Activated T-helper 9 cell treated with anti-CD3 and anti-CD28 coated beads, Interleukin-2, amount 50 U/mL, for 16 hours (primary cell): ENCODE measurements at places on chromosomes 3 and 15.
A peak's percentile ranks its signal among the peaks of the same experiment; 100 is the strongest.

DNA sequence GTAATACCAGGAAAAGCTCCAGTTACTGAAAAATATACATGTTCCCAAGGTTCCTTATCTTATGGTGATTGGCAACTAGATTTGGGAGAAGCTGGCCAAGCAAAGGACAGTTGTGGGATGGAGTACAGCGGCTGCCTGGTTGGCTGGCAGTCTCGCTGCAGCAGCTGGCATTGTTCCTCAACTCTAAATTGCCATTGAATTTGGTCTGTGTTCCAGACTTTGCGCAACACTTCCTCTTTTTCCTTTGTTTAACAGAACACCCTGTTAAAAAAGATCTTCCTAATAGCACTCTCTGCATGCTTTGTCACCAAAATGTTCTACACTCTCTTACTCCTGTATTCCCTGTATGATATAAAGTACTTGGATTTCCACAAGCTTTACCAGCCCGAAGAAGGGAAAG, 420.6 kb upstream of the RBMS3 start:
- DNase-seq = no peak

DNA sequence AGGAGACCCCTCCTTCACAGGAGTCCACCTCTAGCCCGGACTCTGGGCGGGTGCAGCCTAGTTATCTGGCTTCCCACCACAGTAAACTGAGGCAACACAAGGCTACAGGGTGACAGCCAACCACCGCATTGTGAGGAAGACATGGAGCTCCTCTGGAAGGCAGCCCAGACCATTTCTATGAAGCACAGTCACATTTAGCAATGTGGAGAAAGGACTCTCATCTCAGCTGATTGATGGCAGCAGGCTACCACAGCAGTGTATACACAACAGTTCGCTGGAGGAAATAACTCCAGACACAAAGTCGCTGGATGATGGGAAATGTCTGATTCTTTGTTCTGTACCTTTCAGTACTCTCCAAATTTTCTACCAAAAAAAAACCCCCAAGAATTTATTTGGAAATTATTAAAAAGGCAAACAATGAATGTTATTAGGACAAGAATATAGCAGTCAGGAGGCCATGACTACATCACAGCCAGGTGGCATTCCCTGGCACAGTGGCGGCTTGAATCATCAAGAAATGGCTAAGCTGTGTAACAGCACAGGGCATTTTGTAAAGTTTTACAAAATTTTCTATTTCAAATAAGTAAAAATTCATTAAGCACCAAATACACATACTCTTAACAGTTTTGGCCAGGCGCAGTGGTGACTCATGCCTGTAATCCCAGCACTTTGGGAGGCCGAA, 40.1 kb downstream of the FAN1 start:
- DNase-seq = no peak

DNA sequence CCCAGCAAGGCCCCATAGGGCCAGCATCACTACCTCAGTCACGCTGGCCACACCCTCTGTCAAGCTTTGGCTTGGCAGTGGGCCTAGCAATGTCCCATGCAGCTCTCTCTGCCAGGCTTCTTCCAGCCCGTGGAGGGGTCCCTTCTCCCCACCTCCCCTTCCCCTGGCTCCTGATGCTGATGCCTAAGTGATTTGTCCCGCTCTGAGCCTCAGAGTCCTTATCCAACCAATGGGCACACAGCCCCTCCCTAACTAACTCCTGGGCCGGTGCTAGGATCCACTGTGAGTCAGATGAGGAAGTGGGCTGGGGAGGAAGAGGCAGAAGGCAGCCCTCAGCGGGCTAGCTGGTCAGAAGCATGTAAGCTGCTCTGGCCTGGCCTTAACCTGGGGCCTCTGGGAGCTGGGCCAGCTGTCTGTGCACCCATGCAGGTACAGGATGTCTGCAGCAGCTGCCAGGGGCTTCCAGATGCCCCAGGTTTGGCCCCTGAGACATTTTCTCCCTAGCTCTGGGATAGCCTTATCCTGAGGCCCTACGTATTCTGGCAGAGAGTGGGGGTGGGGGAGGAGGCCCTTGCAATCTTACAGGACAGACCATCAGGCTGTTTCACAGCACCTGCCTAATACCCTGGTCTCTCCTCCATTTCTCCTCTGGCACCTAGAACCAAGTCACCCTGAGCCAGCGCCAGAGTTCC, 740 bp upstream of the ZBTB47 start:
- DNase-seq = no peak

- DNase-seq = no peak
Observed at GRCh38 chr3:62631488-62631887, 243.7 kb downstream of the CADPS start.

DNA sequence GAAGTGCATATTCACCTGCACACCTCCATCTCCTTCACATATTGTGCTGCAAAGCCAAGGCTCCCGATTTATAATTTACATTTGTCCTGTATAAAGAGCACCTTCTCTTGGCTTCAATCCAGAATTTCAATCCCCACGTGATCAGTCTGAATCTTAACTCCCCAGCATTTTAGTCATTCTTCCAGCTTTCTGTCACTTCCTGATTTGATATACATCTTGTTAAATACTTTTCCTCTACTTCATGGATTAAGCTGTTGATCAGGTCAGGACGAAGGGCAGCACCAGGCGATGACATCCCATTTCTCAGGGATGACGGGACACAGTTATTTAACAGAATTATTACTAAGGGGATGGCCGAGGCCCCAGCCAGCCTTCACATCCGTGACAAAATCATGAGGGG, 212.5 kb downstream of the EPHB1 start:
- no peak for DNase-seq

DNA sequence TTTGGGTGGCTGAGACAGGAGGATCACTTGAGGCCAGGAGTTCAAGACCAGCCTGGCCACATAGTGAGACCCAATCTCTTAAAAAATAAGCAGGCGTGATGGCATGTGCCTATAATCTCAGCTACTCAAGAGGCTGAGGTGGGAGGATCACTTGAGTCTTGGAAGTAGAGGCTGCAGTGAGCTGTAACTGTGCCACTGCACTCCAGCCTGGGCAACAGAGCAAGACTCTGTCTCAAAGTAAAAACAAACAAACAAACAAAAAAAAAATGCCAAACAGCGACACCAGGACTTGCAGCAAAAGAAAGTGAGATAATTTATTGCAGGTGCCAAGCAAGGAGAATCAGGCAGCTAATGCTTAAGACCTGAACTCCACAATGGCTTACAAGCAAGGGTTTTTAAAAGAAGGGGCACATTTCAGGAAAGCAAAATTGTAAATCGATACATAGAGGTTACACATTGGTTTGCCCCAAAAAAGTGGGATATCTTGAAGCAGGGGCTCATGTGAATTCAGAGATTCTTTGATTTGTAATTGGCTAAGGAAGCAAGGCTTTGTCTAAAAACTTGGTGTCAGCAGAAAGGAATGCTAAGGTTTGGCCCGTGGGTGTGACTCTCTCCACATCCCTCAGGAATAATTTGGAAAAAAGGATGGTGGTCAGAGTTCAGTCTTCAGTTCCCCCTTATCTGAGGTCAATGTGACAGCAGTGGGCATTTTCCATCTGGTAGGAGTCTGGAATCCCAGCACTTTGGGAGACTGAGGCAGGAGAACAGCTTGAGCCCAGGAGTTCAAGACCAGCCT, 5.2 kb upstream of the MPI start:
- DNase-seq = no peak

GRCh38 chr3:171660188-171660587, 150.1 kb downstream of the PLD1 start:
- DNase-seq = no peak

DNA sequence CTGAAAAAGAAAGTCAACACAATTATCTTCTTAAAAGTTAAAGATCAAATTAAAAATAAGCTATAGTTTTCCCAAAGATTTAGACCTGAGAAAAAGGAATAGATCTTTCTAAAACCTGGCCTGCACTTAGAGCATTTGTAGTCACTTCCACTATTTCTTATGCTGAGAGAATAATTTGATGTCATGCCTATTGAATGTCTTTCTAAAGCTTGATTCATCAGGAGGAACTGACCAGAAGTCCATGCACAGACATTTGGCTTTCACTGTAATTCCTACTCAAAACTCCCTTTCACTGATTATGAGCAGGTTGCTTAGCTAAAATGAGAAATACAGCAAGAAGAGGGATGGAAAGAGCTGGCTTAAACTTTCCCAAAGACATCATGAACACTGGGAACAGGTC, 4.3 kb downstream of the GREM1 start:
- no peak for DNase-seq

GRCh38 chr15:23897531-23897930, 210.4 kb upstream of the NDN start:
- DNase-seq = no peak

GRCh38 chr3:139671863-139672646, 5.7 kb downstream of the NMNAT3 start:
- no peak for DNase-seq

- DNase-seq = no peak
Observed at GRCh38 chr3:192336286-192336685, 391.1 kb downstream of the FGF12 start.

DNA sequence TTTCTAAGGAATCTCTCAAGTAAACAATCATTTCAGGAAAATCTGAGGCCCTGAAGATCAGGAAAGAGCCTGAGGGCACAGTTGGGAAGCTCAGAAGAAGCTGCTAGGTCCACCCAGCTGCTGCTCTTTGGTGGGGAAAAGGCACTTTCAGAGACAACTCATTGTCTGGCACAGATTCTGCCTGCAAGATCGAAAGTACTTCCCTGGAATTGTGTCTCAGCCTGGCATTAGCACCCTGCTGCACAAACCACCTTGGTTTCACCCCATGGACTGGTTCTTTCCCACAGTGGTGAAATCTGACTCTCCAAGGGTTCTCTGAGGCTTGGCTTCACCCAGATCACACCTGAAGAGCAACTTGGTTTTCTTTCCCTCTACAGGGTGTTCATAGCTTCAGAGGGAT, 18.7 kb downstream of the THRB start:
- no peak for DNase-seq

DNA sequence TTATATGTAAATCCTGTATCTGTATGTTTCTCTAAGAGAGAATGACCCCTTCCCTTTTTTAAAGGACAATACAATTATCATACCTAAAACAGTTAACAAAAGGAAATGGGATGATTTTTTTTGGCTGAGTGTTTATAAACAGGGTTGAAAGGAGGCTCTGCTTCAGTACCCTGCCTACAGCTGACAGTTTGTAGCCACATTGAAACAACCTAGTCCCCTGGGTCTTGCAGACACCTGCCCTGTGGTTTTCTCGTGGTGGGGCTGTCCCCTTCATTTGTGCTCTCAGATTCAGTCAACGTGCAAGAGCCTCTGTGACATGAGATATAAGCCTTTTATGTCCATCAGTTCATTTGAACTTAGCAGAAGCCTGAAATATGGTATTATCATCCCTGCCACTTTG, 2.3 kb upstream of the HMCES start:
- DNase-seq = no peak

DNA sequence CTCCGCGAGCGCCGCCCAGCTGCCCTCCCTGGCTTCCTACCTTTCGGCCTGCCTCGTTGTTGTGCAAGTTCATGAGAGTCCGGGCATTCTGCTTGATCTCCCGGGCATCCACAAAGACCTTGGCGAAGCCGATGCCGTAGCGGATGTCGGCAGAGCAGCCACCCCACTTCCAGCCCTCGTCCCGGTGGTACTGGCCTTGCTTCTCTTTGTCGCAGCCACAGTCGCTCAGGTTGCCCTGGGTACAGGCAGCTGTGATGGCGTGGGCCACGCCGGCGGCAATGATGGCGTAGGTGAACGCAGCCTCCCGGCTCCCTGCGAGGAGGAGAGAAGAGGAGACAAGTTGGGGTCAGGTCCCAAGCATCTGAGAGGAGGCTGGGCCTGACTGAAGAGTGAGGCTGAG, 25.4 kb downstream of the WNT7A start:
- no peak for DNase-seq

- no peak for DNase-seq
Observed at GRCh38 chr3:8565376-8565775, 63.8 kb downstream of the LMCD1 start.

DNA sequence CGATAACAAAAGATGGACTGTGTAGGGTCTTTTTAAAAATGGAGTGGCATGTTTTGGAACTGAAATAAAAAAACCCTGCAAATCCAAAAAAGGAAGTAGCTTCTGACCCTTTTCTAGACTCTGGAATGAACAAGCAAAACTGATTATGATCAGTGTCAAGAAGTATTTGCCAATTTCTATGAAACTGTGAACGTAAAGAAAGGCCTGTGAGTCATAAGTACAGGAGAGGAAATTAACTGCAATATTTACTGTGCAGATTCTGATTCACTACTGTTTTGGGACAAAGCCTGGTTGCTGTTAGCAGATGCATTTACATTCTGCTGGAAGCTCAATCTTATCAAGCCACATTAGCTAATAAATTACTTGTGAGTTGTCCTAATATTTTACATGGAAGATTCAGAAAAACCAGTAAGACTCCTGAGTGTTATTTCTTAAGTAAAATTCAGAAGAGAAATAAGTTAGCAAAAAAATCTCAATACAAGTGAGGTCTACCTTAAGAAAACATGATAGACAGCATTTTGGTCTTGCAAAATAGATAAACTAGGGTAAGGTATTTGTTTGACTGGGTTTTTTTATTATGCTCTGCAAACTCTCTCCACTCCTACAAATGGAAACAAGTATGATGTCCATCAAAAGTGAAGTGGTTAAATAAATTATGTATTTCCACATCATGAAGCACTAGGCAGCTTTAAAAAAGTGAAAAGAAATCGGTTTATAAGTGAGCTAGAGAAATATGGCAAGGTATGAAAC, 90.2 kb upstream of the LMOD3 start:
- no peak for DNase-seq

GRCh38 chr3:38842266-38842965, 26.4 kb upstream of the SCN10A start:
- DNase-seq = no peak

GRCh38 chr3:177135841-177136492, 61.3 kb downstream of the TBL1XR1 start:
- no peak for DNase-seq

DNA sequence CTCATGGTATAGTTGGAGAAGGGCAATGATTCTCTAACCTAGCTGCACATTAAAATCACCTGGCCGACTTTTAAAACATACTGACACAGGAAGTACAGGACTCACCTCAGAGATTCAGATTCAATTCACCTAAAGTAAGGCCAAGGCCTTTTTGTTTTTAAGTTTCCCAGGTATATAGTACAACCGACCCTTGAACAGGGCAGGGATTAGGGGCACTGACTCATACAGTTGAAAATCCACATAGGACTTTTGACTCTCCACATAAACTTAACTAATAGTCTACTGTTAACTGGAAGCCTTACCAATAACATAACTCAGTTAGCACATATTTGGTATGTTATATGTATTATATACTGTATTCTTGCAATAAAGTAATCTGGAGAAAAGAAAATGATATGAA, 129.5 kb upstream of the ABI3BP start:
- no peak for DNase-seq

GRCh38 chr15:97521381-97522285, 438.9 kb upstream of the ARRDC4 start:
- no peak for DNase-seq

GRCh38 chr3:123447749-123448517, 957 bp downstream of the ADCY5 start:
- DNase-seq = peak; percentile 10
